ENCODE measurements at places on chromosomes 11 and 22.
A peak's percentile ranks its signal among the peaks of the same experiment; 100 is the strongest.

DNA sequence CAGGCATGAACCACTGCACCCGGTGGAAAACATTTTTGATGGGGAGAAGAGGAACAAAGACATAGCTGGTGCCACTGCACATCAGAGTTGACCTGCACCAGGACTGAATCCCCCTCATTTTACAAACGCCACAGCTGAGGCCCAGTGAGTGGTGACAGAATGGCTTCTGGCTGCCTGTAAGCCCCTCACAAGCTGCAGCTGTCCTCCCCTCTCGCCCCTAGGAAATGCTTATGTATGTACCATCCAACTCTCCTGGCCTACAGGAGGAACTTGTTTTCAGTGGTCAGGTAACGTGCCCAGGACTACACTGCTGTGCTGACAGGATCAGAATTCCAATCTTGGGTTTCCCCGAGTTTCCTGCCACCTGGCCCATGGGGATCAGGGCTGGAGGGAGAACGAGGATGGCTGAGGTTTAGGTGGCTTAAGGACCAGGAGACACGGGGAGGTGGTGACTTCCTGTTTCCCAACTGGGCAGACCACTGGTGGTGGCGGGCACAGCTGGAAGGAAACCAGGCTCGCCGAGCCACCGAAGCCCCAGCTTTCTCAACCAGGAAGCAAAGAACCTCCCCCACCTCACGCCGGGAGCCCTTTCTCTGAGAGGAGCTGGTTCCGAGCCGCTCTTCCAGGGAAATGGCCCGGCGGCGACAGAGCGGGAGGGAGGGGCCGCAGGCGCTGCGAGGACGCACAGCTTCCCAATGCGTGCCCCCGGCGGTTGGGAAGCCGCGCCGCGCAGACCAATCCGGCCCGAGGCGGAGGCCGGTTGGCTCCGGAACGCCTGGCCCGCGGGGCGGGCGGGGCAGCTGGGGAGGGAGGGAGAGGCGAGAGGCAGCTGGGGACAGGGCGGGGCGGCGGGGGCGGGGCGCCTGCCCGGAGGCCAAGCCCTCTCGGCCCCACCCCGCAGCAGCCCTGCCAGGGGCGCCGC is 1.0 kb upstream of the LRFN4 start:
- DNase-seq, result peak; percentile 77

DNA sequence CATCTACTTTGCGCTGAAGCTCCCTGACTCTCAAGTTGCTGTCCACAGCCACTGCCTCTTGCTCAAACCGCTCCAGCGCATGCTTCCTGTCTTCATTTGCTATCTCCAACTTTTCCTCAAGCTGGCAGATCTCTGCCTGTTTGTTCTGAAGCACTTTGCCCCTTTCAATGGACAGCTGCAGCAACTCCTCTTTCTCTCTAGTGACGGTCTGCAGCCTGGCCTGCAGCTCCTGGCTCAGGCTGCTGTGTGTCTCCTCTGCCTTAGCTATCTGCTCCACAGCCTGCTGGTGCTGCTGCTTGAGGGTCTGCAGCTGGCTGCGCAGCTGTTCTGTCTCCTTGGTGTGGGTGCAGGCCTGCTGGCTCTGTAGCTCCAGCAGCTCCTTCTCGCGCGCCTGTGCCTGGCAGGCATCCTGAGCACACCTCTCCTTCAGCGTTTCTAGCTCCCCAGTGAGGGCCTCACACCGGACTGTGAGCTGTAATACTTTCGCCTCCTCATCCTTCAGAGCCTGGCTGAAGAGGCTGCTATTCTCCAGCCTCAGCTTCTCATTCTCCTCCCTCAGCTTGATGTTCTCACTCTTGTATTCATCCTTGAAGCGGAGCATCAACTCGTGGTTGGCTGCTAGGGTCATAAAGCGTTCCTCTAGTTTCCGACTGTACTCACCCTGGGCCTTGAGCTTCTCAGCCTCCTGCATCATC is 723 bp downstream of the CCDC89 start:
- no peak for DNase-seq

DNA sequence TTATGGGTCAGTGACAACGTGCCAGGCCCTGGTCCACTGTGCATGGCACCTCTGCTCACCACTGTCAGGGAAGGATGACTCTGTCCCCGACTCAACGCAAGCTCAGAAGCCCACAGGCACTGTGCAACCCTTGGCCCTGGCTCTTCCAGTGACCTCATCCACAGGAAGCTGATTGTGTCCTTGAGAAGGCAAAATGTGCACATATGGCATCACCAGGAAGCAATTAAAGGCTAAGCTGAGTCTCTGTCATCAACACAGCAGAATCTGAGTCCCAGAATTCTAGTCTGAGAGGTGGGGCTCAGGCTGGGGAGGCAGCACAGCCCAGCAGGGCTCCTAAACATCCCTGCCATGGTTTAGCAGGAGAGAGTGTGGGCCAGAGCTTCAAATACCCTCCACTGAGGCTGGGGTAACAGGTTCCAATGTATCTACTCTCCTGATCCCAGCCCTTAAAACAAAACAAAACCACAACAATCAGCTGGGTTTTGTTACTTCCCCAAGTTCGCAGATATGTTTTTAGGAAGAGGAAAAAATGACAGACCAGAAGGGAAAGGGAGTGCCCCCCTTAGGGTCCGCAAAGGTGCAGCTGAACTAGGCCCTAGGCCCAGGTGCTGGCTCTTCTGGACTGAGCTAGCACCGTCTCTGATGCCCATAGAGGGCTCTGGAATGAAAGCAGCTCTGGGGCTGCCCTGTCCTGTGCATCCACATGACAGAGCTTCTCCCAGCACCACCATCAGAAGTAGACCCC is 33.5 kb upstream of the GNAZ start:
- DNase-seq, result no peak

GRCh38 chr22:48782811-48783511 is 1044.7 kb downstream of the BRD1 start:
- DNase-seq, result no peak

DNA sequence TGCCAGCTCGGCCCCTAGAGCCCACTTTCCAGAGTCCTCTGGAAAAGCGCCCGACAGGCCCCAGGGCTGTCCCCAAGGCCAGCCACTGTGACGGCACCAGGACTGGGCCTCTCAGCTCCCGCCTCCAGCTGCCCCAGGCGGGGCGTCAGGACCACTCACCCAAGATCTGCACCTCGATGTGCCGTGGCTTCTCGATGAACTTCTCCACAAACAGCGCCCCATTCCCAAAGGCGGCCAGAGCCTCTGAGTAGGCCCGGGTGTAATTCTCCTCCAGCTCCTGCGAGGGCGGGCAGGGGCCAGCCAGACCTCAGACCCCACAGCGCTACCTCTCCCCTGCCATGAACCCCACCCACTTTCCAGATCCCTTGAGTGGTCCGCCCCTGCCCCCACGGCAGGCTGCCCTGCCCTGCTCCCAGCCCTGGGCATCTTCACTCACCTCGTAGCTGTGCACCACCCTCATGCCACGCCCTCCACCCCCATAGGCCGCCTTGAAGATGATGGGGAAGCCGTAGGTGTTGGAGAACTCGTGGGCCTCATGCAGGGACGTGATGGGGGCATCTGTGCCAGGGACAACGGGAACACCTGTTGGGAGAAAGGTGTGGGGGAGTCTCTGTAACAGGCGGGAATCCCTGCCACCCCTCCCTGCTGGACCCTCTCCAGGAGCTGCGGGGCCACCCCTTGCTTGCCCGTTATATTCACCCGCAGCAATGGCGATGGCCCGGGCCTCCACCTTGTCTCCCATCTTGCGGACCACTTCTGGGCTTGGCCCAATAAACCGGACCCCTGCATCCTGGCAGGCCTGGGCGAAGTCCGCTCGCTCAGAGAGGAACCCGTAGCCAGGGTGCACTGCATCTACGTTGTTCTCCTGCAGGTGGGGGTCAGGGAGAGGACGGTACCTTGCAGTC is 14.0 kb downstream of the LRFN4 start:
- no peak for DNase-seq

GRCh38 chr11:2797121-2797711 is 88.4 kb downstream of the CDKN1C start:
- no peak for DNase-seq

GRCh38 chr22:29269230-29269604 is 1.1 kb downstream of the EWSR1 start:
- DNase-seq, result no peak

- DNase-seq, result no peak
Observed at GRCh38 chr22:38793317-38793716, 626 bp downstream of the DNAL4 start.

GRCh38 chr11:62324731-62325556 is 12.3 kb upstream of the ASRGL1 start:
- DNase-seq, result peak; percentile 13

DNA sequence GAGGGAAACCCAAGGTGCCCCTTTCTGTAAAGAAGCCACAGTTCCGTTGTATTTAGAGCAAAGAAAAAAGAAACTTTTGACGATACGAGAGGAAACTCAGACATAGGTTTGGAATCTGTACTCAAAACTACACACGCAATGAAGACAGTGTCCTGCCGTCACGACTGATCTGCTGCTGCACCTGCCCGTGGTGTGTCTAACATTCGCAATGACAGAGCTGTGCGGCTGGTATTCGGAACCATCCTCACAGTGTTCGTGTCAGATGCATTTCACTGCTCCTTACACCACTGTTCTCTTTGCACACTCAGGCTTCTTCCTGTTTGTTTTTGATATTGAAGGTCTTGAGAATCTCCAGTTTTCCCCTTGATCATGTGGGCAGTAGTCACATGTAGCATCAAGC is 84.8 kb downstream of the RTL6 start:
- DNase-seq, result no peak

DNA sequence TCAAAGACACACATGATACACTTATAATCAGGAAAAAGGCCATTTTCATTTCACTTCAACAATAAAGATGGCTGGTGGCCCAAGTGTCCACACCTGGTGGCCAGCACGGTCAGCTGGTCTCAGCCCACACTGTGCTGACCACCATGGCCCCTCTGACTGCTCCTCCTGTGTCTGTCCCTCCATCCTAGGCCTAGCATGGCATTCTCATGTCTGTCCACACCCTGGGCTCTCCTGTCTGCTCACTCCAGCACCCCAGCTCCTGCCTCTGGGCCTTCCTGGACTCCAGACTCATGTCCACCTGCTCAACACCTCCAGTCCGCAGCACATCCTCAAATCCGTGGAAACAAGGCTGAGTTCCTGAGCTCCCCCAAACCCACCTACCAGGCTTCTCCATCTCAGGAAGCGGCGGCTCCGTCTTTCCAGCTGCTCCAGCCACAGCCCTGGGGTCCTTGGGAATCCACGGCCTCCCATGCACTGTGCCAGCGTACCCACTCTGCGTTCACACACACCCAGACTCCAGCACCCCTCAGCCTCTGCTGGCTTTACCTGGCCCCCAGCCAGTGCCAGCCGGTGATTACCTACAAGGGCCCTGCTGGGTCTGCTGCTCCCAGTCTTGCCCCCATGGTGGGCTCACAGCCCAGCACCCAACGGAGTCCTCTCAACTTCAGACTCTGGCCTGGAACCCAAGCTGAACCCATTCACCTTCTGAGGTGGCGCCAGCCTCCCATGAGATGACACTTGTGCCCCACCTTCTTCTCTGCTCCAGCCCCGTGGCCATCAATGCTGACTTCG is 13.9 kb downstream of the SIRT3 start:
- no peak for DNase-seq

DNA sequence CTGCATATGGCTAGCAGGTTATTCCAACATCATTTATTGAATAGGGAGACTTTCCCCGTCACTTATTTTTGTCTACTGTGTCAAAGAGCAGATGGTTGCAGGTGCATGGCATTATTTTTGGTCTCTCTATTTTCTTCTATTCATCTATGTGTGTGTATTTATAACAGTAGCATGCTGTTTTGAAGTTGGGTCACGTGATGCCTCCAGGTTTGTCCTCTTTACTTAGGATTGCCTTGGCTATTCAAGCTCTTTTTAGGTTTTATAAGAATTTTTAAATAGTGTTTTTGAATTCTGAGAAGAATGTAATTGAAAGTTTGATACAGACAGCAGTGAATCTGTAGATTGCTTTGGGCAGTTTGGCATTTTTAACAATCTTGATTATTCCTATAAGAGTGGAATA is 770.6 kb downstream of the CNTN5 start:
- no peak for DNase-seq

DNA sequence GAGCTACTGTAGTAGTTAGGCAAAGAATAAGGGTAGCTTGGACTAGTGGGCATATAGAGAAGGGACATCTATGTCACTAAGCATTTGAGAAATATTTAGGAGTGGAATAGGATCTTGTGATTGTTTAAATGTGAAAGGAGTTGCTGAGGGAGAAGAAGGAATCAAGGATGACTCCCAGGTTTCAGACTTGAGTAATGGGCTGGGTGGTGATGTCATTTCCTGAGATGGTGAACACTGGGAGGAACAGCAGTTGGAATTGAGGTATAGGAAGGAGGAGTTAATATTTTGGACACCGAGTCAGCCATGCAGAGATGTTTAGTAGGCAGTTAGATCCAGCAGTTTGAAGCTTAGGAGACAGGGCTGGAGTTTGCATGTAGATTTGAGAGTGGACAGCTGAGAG is 40.1 kb downstream of the REXO2 start:
- DNase-seq, result no peak
